ENCODE measurements at places on chromosomes 13 and 19.

DNA sequence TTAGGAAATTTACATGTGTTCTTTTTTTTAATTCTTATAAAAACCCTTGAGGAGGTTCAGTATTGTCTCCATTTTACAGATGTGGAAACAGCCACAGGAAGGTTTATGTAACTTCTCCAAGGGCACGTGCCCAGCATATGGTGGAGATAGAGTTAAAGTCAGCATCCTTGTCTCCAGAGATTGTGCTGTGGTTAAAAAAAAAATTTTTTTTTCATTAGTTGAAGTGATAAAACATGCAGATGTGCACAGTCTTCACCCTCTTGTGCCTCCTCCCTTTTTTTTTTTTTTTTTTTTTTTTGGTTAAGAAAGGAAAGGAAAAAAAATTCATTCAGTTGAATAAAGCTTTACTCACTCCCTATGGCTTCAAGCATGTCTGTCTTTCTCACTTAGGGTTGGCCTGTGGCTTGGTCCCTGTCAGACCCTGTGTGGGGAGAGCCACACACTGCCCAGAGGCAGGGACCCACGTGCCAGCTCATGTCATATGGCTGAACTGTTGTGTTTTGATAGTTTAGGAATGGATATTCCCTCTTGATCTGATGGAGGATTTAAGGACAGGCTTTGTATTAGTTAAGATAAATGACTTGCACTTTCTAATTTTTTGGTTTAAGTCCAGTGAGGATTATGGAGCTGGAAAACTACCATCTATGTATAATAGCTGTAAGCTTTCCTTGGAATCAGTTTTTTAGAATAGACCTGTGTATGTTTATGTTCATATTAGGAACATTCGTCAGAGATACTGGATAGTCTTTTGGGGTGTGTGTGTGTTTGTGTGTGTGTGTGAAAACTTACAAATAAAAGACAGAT is 19.3 kb downstream of the RNASEH2B start:
- no peak for DNase-seq
- H3K27ac ChIP-seq: no peak overlapping the region
- no peaks in the 10 kb centered on the region for H3K4me1 ChIP-seq
- H3K36me3 ChIP-seq: peaks cover 22% of the 10 kb centered on the region
- no peaks in the 10 kb centered on the region for H3K27me3 ChIP-seq

- no peaks in the 10 kb centered on the region for H3K27me3 ChIP-seq
- DNase-seq: no peak
- H3K4me3 ChIP-seq: no peak overlapping the region
Measured at GRCh38 chr13:55999709-56000108, 1141.0 kb upstream of the PRR20A start.

- peak; percentile 70 for DNase-seq
- H3K36me3 ChIP-seq: no peaks in the 10 kb centered on the region
- no peak overlapping the region for H3K27ac ChIP-seq
- H3K27me3 ChIP-seq: no peaks in the 10 kb centered on the region
- H3K4me1 ChIP-seq: peaks cover 3% of the 10 kb centered on the region
- H3K4me3 ChIP-seq: peak overlapping the region; percentile 27
Measured at GRCh38 chr13:30802953-30803478, 67.7 kb downstream of the ALOX5AP start.

DNA sequence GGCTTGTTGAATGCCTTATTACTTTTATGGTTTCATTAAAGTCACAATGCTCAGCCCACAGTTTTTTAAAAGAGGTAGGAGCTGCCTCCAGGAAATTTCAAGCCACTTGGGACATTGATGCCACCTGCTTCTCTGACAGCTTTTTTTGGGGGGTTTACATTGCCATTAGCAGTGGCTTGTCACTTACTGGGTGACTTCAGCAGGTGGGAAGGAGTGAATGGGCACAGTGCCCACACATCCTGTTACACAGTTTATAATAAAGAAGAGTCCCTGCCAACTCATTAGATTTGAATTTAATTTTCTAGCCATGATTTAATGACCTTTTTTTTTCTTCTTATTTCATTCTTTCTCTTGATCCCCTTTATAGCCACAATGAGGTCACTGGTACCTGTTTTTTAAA is 61.0 kb downstream of the NHLRC3 start:
- no peaks in the 10 kb centered on the region for H3K36me3 ChIP-seq
- H3K27me3 ChIP-seq: no peaks in the 10 kb centered on the region
- no peak for DNase-seq
- no peak overlapping the region for H3K27ac ChIP-seq
- H3K4me3 ChIP-seq: no peak overlapping the region
